Activated T-cell treated with anti-CD3 and anti-CD28 coated beads, Interleukin-2, amount 50 U/mL, for 72 hours (primary cell): ENCODE measurements at places on chromosomes 6 and 20. TPM values are rescaled to one million over a fixed set of nuclear protein-coding genes. Genes with fewer than 3 reads are reported as not detected.
A peak's percentile ranks its signal among the peaks of the same experiment; 100 is the strongest.

DNA sequence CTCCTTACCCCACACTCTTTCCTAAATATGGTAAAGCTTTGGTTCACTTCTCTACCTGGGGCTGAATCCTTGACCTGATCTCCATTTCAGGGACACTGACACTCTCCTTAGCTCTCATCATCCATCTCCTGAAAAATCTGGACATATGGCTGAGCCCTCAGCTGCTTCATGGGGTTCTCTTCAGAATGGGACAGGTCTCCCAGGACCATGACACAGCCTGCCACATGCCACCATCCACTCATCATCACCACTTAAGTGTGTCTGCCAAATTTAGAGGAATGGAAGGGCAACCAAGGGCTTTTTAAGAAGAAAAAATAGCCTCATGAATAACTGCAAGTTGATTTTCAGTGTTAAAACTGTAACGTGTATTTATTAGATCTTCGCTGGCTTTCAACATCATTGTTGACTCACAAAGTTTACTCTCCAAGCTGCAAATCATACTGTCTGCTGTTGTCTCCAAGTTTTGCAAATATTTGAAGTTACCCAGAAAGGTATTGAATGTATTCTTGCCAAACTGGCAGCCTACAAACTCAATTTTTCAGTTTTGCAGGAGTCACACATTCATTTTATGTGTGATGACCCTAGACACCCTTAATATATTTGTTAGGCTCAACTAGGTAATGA is 41.1 kb downstream of the HS3ST5 start:
- no peak for DNase-seq

- DNase-seq = no peak
These were observed 34.6 kb upstream of the HLA-G start for GRCh38 chr6:29793036-29793356.

SLC22A2 gene
- total RNA-seq = not detected

MYB gene
- total RNA-seq = 91.4 TPM

GRCh38 chr20:47139934-47140535 is 216.5 kb downstream of the ZMYND8 start:
- DNase-seq = no peak

- DNase-seq = peak; percentile 63
These were observed 126.0 kb downstream of the RNASET2 start for GRCh38 chr6:166830185-166830890.

CAP2 gene
- not detected for total RNA-seq

CST1 gene
- not detected for total RNA-seq

DNA sequence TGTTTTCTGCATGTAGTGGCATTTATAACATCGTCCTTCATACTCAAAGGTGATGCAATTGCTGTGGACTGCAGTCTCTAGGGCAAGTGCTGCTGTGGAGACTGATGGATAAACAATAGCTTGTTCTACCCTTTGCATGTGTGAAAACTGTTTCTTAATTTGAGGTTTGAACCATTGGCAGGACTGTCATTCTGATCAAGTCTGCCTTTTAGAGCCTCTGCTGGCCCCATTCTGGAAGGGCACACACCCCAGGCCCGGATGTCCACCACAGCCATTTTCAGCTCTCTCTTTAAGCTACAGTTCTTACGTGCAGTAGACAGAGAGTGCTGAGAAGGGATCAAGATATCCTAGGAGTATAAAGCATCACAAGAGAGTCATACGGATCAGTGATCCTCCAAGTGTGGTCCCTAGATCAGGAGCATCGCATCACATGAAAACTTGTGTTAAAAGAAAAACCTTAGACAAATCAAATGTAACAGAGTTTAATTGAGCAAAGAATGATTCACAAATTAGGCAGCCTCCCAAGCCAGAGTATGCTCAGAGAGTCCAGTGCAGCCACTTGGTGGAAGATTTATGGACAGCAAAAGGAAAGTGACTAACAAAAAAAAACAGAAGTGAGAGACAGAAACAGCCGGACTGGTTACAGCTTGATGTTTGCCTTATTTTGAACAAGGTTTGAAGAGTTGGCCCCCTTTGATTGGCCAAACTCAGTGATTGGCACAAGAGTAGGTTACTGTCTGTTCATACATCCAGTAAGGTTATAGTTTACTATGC is 52.0 kb downstream of the FRK start:
- DNase-seq = no peak

- no peak for DNase-seq
These were observed 72.6 kb downstream of the CDKAL1 start for GRCh38 chr6:20606831-20607230.

GRCh38 chr6:3133515-3133914 is 15.0 kb downstream of the BPHL start:
- no peak for DNase-seq

GRCh38 chr6:89346433-89346832 is 6.1 kb downstream of the UBE2J1 start:
- DNase-seq = no peak

GRCh38 chr6:40492187-40492586 is 95.0 kb downstream of the LRFN2 start:
- no peak for DNase-seq

CCN6 gene
- 0.74 TPM for total RNA-seq
